Epithelial cell of proximal tubule (primary cell): ENCODE measurements at places on chromosomes 11 and 22.

- no peak for DNase-seq
Measured at GRCh38 chr11:115916608-115917007, 412.4 kb upstream of the CADM1 start.

- no peak for DNase-seq
Measured at GRCh38 chr11:38304926-38305325, 1706.9 kb upstream of the RAG2 start.

DNA sequence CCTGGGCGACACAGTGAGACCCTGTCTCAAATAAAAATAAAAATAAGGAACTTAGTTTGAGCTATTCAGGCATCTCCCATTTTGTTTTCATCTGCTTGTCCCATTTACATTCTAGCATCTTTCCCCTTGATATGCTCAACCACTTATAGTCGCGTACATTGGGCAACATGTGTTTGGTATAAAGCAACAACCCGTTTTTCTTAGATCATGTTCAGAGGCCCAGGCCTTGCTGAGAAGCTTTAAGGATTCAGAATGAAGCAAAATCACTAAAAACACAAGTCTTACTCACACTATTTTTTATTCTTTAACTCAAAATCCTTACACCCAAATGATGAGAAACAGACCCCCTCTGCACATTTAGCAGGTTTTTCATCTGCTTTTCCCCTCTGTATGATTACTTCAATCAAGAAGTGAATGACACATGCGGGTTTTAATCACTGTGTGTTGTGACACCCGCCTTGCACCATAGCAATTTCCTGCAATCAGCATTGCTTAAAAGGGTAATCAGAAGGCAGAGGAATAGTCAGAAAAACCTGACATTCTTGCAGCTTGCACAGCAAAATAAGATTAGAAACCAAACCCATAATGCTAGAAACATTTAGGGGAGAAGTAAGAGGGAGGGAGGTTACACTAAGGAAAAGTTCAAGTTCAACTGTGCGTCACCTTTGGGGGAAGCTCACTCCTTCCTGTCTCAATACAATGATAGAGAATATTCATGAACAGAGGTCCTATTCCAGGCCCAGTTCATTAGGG, 25.9 kb downstream of the ALG9 start:
- DNase-seq = no peak

- no peak for DNase-seq
Measured at GRCh38 chr11:58905721-58906547, 33.4 kb upstream of the GLYATL1 start.

DNA sequence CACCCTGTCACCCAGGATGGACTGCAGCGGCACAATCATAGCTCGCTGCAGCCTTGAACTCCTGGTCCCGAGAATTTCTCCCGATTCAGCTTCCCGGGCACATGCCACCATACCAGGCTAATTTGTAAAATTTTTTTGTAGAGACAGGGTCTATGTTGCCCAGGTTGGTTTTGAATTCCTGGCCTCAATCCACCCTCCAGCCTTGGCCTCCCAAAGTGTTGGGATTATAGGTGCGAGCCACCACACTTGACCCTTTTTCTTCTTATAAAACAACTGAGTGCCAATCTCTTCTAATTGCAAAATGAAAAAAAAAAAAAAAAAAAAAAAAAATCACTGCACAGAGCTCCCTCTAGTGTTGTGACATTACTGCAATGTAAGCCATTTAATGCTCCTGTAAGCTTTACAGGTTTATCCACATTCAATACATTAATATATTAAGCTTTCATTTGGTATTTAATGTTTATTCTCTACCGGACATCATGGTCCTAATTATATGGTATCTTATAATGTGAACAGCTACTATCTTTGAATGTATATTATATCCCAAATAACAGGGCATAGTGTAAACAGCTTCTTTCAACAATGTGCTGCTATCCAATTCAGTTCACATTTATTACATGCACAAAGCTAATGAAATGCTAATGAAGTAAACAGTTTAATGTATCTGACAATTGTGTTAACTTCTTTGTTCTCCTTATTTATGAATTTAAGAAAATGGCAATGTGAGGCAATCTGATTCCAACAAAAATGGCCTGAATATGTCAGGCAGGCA, 44.6 kb downstream of the COPB1 start:
- DNase-seq = no peak

- no peak for DNase-seq
Measured at GRCh38 chr11:43503417-43503816, 144.7 kb downstream of the TTC17 start.

DNA sequence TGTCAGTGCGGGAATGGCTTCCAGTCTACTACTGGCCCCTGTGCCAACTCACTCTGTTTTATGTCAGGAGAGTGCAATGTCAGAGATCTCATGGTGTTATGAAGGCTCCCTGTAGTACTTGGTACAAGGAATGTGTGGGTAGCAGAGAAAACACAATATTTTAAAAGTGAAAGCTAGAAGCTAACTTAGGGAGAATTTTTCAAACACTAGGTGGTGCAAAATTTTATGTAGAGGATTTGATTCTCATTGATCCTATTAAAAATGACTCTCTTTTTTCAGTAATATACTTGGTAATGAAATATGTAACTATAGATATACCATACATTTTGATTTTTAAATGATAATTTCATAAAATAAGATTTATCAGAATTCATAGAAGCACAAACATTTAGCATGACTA, 134.7 kb downstream of the JRKL start:
- no peak for DNase-seq

DNA sequence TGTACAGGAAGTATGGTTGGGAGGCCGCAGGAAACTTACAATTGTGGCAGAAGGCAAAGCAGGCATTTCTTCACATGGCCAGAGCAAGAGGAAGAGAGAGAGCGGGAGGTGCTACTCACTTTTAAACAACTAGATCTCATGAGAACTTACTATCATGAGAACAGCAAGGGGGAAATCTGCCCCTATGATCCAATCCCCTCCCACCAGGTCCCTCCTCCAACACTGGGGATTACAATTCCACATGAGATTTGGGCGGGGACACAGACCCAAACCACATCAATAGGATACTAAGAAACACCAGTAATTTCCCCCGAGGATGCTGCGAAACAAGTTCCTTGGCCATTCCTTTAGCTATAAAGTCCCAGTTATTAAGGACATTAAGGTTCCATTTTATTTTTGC, 94.1 kb upstream of the SC5D start:
- no peak for DNase-seq

DNA sequence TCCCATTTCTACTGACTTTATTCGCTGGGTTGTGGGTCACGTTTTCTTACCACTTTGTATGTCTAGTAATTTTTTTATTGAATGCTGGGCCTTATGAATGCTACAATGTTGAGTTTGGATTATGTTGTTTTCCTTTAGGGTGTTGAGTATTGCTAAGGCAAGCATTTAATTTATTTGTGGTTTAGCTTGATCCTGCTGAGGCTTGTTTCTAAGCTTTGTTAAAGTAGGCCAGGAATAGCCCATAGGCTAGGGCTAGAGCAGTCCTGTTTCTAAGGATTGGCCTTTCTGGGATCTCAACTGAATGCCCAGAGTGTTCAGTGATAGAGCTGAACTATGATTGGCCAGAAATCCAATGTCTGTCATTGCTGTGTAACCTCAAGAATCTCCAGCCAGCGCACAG, 56.1 kb upstream of the LDLRAD3 start:
- DNase-seq = no peak

GRCh38 chr11:61911701-61912529, 5.5 kb downstream of the RAB3IL1 start:
- DNase-seq = no peak

- peak; percentile 47 for DNase-seq
Measured at GRCh38 chr22:39574779-39575551, 4.4 kb downstream of the CACNA1I start.

- no peak for DNase-seq
Measured at GRCh38 chr11:47848700-47849155, 578 bp upstream of the NUP160 start.

GRCh38 chr22:35306350-35306967, 6.8 kb downstream of the TOM1 start:
- no peak for DNase-seq

DNA sequence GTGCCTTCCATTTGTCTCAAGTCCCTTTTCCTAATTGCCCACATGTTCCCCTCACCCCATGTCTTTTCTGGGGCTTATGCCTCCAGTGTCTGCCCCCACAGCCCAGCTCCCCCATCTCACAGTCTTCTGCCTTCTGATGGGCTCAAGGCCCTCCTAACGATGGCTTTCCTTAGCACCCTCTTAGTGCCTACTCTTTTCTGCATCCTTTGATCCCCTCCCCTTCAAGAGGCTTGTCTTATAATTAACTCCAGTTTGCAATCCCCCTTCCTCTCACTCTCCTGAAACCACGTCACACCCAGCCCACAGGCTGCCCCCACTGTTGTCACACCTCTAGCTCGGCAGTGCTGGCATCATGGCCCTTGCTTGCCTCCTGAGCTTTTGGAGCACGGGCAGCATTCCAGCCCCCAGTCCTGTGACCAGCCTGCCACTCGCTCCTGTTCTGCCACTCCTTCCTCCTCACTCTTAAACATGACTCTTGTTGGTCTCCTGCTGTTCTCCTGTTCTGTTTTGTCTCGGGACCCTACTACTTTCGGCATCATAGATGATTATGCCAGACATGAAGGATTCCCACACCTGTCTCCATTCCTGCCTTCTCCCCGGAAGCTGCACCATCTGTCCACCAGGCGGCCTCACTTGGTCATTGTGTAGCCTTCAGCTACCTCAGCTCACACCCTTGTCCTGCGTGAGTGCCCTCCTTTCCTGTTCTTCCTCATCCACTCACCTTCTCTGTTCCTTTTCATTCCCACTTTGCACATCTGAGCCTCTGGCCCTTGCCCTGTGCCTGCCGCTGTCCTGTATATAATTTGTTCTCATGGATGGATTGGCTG, 26.1 kb downstream of the UBE2L3 start:
- DNase-seq = no peak

GRCh38 chr11:695288-695537, 191 bp upstream of the DEAF1 start:
- DNase-seq = peak; percentile 76

- DNase-seq = no peak
Measured at GRCh38 chr11:122028545-122028944, 87.5 kb downstream of the BLID start.
